ENCODE measurements at places on chromosomes 2 and 18.
A peak's percentile ranks its signal among the peaks of the same experiment; 100 is the strongest.

- no peak for DNase-seq
These were observed 19.9 kb upstream of the NEDD4L start for GRCh38 chr18:58024139-58024538.

GRCh38 chr2:72982219-72982618, 64.9 kb downstream of the EMX1 start:
- DNase-seq = peak; percentile 41

GRCh38 chr2:163834221-163834620, 98.4 kb upstream of the FIGN start:
- DNase-seq = no peak

DNA sequence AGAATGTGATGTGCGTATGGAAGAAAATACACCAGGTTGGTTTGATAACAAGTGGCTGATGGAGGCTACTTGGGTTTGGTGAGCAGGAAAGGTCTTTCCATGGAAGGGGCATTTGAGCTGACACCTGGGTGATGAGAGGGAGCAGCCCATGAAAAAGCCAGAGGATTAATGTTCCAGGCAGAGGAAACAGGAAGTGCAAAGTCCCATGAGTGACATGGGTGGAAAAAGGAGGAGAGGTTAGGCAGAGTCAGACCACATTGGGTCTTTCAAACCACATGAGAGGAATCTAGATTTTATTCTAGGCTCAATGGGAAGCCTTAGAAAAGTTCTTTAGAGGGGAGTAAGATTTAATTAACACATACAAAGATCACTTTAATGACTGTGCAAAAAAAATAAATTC, 195.7 kb downstream of the LRATD1 start:
- DNase-seq = no peak

GRCh38 chr2:43519643-43520221, 76.1 kb downstream of the THADA start:
- peak; percentile 61 for DNase-seq
